ENCODE measurements at places on chromosomes 6 and 20.

DNA sequence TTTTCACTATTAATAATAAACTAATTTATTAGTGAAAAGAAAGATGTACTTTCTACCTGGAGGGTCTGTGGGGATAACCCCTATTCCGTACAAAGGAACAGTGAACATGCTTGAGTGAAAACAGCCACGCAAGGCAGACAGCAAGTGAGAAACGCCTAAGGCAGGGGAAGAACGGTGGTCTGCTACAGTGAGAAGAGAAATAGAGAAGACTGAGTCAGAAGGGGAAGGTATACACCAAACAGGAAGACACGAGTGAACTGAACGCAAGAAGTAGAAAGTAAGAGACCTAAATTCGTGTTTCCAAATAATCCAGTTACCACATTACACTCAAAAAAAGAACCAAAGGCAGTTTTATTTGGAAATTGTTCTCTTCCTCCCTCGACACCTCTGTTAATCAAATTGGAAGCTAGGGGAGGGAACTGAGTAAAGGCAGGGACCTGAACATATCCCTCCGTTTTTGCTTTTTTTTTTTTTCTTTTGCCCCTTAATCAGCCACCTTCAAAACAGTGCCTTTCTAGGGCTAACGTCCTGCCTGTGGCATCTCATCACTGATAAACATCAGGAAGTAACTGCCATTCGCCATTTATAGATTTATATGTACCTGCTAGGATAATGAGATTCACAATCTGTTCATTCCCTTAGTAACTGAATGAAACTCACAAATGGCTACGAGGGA is 48.9 kb downstream of the ATXN1 start:
- peak; percentile 39 for DNase-seq

DNA sequence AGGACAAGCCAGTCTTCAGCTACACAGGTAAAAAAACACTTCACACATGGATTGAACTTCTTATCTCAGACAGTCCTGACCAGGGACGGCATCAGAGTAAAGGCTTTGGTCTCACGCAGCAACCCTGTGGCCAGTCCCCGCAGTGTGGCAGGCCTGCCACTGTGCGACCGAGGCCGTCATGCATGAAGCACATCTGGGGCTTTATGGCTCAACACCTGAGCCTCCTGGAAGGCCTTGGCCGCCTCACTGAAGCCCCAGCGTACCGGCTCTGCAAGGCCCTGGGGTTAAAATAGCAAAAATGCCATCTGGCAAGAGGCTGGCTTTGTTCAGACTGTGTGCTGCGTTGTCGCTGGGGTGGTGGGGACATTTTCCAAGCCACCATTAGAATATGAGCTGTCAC is 32.8 kb downstream of the TBC1D7 start:
- DNase-seq: no peak

DNA sequence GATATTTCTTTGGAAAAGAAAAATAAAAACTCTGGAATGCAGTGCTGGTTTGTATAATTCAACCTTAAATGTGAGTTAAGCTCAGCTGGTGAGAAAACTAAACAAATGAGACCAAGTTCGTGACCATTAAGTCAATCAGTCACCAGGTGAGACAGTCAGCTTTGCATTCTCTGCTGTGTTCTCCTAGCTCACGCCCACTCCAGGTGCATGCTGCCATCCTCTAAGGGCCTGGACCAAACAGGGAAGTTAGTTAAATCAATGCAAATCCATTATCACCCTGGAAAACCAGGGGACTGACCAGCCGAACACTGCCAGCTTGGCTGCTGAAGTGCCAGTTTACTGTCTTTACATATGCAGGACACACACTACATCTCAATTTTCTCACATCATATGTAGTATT is 7.2 kb downstream of the TPBG start:
- DNase-seq: no peak

- DNase-seq: no peak
Observed at GRCh38 chr20:36786246-36786645, 12.7 kb upstream of the DSN1 start.

GRCh38 chr6:51753635-51754034 is 333.8 kb downstream of the PKHD1 start:
- DNase-seq: no peak

DNA sequence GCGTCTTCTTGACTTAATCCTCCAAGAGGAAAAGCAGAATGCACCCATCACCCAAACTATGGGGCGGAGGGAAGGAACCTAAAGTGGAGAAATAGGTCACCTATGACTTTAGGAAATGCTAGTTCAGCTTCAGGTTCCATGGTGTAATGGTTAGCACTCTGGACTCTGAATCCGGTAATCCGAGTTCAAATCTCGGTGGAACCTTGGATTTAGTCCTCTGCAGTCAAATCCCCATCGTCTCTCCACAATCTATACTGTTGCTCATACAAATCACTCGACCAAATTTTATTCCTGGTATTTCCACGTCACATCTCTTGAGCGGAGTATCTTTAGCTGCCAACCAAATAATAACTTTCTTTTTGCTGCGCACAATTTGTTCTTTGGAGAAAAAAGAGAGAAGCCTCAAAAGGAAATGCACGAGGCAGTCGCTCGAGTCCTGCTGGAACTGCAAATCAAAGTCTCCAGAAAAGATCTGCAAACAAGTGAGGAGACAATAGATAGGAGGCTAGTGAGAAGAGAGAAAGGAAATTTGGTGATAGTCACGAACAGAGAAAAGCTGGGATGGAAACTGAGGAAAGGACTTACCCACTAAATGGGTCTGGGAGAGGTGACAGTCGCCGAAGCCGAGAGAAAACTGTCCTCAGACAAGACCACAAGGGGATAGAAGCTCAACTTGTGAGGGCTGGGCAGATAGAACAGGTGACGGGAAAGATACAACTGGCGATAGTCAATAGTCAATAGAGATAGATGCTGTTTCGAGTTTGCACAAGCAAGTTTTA is 16.6 kb downstream of the POM121L2 start:
- no peak for DNase-seq

DNA sequence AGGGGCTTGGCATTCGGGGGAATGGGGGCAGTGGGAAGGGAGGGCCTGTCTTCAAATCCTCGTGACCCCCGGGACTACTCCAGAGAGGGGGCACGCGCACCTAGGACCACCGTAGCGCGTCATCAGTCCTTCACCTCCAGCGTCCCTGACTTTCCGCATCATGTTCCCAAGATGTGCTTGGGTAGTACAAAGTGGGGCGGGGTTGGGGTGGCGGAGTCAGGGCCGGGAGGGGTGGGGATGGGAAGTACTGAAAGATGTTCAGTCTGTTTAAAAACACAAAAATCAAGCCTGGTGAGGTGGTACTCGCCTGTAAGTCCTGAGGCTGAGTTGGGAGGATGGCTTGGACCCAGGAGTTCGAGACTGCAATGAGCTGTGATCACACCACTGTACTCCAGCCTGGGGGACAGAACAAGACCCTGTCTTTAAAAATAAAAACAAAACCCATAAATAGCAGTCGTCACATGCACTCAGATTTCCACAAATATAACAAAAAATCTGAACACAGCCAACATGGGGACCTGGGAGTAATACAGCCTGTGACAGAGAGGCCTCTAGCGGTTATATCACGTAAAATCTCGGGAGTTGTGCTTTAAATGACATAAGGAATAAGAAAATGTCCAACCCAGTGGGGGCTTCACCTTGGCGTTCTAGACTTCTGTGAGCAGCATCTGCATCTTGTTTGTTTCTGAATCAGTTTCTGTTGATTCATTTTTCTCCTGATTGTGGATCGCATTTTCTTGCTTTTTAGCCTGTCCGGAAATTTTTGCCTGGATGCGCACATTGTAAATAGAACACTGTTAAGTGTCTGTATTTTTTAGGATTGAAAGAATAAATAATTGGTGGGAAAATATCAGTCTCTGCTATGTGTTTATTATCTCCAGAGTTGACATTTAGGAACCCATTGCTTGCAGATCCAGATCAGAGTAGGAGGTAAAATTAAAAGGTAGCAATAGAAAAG is 698 bp upstream of the LRP11 start:
- DNase-seq: peak; percentile 74

DNA sequence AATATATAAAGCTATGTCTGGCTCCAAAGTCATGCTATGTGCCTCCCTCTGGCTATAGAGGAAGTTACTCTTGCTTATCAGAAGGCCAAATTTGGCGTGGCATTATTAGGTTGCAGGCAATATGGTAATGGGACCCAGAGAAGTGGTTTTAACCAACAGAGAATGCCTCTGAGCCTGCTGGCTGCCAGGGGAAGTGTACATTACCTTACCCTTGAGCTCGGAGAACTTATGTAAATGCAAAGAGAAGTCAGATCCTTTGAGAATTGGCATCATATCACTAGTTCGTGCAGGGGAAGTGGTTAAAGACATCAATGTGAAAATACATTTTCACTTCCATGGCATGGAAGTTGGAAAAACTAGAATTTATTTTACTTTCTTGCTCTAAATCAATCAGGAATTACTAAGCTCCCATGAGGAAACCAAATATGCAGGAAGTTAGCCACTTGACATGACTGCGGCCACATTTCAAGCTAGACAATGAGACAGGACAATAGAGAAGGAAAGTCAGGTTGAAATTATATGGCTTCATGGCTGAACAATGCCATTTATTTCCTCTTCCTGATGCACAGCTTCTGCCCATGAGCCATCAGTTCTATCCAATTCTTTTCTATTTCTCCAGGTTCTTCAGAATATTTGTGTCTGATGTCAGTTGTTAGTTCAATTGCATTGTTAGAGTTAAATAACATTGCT is 134.0 kb upstream of the PHACTR1 start:
- peak; percentile 27 for DNase-seq

GRCh38 chr6:17035257-17036064 is 66.4 kb upstream of the STMND1 start:
- no peak for DNase-seq

- DNase-seq: no peak
Observed at GRCh38 chr6:19311786-19312185, 525.4 kb upstream of the ID4 start.

DNA sequence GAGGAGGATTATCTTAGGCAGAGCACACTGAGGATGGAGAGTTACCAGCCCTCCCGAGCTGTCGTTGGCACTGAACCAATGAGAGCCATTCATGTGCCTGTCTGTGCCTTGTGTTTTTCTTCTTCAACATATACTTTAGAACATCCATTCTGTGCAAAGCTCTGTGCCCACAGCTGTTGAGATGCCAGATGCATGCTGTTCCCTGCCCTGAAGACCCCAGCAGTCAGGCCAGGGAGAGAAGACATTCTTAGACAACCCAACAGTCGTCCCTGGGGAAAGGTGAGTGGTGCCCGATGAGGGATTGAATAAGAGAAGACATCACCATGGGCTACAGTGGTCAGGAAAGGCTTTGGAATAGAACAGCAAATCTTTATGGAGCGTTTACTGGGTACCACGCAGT is 114.1 kb downstream of the NRN1 start:
- no peak for DNase-seq

DNA sequence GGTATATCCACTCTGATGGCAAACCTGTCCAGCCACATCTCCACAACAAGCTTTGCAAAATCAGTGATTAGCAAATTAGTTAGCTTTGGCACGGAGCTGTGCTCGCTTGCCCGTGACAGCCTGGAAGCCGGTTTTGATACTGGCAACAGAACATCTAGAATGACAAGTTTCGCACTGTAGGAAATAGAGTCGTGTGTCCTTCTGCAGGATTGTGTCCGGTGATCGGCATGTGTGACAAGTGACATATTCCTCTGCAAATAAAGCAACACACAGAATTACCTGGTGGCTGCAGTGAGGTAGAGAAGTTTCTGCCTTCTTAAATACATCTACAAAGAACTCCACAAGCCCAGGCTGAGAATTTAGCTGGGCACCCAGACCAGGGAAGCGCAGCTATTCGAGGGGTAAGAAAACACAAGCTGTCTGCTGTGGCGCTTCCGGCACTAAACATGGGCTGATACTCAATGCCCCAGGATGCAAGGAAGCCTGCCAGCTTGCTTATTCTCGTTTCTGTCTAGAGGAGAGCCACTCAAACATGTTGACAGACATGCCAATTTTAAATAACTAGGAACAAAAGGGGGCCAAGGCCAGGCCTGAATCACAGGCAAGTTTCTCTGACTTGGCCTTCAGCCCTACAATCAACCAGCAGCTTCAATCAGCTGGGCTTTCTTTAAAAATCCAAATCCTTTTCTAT is 22.2 kb downstream of the EIF2S2 start:
- no peak for DNase-seq

DNA sequence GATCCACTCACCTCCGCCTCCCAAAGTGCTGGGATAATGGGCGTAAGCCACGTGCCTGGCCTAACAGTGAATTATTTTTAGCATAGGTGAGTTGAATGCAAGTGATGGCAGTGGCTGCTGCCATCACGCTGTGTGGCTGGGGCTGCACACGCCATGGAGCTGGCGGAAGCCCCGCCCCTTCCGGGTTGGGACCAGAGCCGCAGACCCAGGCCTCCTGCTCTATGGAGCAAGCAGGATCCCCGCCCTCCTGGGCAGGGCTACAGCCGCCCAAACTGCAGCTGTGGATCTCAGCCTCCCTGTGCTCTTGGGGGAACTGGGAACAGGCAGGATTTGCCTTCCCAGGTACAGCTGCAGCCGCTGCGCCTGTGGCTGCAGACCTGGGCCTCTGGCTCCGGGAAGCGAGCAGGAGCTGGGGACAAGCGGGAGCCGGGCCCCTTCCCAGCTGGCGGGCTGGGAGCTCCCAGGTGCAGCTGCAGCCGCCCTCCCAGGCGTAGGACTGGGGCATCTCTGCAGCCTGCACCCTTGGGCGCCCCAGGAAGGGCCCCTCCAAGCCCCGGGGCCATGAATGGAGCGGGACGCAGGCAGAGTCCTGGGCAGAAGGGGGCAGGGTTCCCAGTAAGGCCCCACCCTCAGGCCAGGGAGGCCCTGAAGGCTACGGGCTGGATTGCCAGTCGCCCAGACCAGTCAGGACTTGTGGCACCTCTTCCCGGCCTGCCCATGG is 30.9 kb upstream of the SLA2 start:
- DNase-seq: no peak

DNA sequence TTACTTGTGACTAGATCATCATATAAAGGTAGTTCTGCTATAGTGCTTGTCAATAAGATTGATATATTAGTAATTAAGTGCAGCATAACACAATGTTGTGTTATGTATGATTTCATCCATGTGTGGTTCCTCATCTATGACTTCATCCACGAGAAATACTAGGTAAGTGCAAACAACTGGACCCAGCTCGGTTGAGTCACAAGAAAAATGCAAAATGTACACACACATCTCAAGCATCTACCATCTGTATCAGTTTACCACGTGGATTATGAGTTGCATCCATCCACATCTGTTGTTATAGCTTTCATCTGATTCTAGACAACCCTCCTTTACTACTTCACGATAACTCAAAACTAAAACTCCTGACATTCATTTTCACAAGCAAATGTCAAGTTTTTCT is 517.0 kb upstream of the CITED2 start:
- DNase-seq: no peak

DNA sequence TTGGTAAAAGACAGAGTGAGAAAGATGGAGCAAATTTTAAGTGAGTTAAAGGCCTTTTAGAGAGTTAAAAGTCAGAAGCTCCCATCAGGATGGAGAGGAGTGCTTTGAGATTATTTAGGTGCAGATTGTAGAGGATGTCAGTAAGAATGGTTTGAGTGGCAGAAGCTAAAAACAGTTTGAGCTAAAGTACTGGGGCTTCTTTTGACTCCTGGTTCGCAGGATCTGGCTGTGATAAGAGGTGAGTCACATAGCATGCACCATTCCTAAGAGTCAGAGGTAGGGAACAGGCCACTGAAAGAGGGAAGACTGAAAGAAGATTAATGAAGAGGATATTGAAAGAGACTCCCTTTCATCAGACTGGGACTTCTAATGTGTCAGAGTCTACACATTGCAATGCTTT is 1047.9 kb upstream of the MAP3K7 start:
- no peak for DNase-seq

All from MV-4-11 (cell line).